ENCODE measurements at places on chromosomes 11 and 22.

GRCh38 chr11:123228496-123229163 is 33.6 kb upstream of the CLMP start:
- DNase-seq = no peak

DNA sequence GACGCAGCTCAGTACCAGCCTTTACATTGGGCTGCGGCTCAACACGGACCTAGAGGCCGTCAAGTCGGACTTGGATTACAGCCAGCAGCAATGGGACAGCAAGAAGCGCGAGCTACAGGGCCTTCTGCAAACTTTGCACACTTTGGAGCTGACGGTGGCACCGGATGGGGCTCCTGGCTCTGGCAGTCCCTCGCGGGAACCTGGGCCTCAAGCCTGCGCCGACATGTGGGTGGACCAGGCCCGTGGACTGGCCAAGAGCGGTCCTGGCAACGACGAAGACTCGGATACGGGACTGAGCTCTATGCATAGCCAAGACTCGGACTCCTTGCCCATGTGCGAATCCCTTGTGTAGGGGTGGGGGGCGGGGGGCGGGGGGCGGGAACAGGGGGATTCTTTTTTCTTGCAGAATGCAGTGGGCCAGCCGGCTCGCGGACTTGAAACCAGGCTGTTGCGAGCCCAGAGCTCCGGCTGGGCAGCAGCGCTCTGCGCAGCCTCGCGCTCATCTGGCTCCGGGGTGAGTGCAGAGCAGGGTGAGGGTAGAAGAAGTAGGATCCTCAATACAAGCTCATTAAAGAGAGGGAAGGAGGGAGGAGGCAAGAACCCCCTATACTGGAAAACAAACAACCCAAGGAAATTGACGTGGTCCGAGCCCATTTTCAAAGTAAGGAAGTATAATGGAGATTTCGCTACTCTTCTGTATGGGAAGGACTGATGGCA is 1.8 kb downstream of the RASSF10 start:
- no peak for DNase-seq

DNA sequence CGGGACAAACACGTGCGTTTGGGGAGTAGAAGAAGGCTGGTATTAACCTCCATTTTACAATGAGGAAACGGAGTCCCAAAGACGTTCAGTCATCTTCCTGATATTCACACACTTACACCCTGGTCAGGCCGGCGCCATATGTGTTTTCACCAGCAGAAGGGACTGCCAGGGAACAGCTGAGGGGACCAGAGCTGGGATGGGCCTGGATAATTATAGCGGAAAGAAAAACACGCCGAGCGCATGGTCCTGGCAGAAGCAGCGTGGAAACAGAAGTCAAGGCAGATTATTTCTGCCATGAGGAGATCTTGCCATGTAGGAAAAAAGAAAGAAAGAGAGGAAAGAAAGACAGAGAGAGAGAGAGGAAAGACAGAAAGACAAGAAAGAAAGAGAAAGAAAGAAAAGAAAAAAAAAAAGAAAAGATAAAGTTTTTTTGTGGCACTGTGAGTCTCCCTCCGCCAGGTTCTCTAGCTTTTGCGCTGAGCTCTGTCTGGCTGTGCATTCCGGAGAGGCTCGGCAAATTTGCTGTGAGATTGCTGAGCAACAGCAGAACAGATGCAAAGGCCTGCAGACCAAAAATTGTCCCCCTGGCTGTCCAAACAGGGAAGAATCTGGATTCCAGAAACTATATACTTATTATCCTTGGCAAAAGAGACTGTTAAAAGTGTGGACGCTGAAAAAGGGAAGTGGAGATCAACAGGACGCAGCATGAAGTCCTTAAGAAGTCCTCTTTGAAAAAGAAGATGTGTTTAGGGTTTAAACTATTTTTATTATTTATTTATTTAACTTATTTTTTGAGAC is 1.3 kb upstream of the UCP2 start:
- no peak for DNase-seq

- DNase-seq = no peak
Observed at GRCh38 chr11:125193416-125193726, 28.8 kb downstream of the PKNOX2 start.

GRCh38 chr22:19118329-19118880 is 3.8 kb downstream of the DGCR2 start:
- DNase-seq = no peak
